ENCODE measurements at places on chromosomes 13 and 19.

GRCh38 chr19:46919324-46919723, 58.5 kb downstream of the ARHGAP35 start:
- no peak for DNase-seq

- DNase-seq = no peak
These were observed 35.0 kb downstream of the ATP11A start for GRCh38 chr13:112724788-112725345.

GRCh38 chr19:6443986-6444385, 10.4 kb upstream of the SLC25A41 start:
- no peak for DNase-seq

DNA sequence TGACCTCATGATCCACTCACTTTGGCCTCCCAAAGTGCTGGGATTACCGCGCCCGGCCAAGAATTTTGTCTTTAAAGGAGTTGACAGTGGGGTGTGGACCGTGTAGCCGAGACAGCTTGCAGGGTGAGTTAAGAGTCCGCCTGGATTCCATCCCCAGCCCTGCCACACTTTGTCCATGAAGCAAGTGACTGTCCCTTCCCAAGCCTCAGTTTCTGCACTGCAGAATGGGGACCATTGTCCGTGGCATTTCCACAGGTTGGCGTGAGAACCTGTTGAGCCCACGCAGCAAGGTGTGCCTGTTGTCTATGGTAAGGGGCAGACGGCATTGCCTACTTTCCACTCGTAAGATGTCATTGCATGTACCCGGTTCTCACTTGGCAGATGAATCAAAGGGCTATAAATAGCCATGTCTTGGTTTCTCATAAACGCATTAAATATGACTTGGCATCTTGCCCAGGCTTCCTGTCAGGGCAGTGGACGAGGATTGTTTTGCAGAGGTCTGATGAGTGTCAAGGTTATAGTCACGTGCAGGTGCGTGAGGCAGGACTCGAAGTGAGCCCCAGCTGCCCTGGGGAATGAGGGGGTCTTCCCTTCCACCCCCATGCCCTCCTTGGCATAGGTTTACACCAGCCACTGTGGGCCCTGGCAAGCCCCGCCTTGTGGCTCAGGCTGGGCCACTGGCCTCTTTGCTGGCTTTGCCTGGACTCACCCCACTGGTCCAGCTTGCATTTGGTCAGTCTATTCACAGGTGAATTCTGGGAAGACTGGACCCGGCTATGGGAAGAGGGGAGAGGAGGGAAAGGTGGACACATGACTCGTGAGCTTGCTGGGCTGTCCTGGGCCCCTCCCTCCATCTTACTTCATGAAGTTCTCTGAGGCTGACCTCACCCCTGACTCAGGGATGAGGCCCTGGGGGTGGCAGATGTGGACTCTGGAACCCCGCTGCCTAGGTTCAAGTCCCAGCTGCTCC, 14.6 kb downstream of the FAM187B start:
- DNase-seq = peak; percentile 44

GRCh38 chr19:11265785-11266236, 3.5 kb upstream of the DOCK6 start:
- DNase-seq = no peak

GRCh38 chr19:13050274-13050673, 52.4 kb downstream of the LYL1 start:
- DNase-seq = no peak

DNA sequence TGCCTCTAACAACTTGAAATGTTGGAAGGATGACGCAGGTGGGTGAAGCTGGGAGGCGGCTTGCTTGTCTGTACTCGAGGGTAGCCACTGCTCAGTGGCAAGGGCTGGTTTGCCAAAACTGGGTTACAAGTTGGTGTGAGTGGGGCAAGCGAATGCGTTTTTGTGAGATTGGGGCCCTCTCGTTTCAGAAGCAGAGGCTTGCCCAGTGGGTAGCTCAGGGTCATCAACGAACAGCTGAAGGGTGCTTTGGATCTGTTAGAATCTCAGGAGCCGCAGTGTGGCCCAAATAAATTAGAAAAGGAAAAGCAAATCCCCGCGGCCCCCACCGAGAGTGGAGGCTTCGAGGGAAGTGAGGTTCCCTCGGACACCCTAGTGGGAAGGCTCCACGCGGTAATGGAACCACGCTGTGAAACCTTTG, 7.3 kb downstream of the ATP4B start:
- DNase-seq = no peak

GRCh38 chr13:92972751-92973150, 253.9 kb upstream of the GPC6 start:
- DNase-seq = no peak

- DNase-seq = no peak
These were observed 3.0 kb downstream of the MIER2 start for GRCh38 chr19:341386-342127.

- no peak for DNase-seq
These were observed 133.0 kb upstream of the TRPC4 start for GRCh38 chr13:38002606-38003005.

DNA sequence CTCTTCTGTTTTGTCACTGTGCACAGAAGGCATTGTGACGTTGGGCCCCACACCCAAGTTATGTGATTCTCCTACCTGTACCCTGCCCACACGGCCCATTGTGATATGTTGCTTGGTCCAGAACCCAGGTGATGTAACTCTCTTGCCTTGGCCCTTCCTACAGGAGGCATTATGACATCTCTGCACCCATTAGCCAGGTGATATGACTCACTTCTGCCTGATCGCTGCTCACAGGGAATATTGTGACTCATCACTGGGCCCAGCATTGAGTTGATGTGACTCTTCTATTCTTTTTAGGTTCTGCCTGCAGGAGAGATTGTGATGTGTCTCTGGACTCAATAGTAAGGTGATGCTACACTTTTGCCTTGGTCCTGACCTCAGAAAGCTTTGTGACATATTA, 65.4 kb upstream of the ZNF91 start:
- DNase-seq = no peak

GRCh38 chr13:21670883-21671619, at the start of gene FGF9:
Gene FGF9, plus strand, starts transcription at chr13:21671073. Its CDS starts 840 bp downstream, at chr13:21671913.
- peak; percentile 74 for DNase-seq

DNA sequence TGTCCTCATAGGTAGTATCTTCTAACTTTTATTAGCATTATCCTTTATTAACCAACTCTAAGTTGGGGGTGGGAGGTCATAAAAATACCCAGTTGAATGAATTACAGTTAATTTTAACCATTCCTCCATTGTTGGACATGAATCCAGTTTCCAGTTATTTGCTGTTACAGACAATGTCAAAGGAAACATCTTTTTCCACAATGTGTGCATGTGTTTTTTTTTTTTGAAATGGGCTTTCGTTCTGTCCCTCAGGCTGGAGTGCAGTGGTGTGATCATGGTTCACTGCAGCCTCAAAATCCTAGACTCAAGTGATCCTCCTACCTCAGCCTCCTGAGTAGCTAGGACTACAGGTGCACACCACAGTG, 32.0 kb downstream of the KLF5 start:
- no peak for DNase-seq

- no peak for DNase-seq
These were observed 534.7 kb downstream of the KLF12 start for GRCh38 chr13:73599232-73600128.

DNA sequence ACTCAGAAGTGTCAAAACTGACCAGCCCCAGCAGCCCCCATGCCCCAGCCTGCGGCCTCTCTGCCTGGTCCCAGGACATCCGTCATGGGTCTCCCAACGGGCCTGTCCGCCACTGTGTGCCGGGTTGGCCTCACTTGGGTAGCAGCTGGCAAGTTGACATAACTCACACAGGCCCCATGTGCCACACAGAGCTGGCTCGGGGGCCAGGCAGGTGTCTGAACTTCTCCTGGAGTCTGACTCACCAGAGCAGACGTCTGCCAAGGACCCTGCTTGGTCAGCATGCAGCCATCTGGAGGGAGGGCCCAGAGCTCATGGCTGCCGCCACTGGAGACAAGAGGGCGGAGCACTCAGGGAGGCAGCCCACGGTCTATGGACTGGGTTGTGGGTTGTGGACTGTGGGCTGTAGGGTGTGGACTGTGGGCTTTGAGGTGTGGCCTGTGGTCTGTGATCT, 32.0 kb upstream of the TMEM255B start:
- no peak for DNase-seq

DNA sequence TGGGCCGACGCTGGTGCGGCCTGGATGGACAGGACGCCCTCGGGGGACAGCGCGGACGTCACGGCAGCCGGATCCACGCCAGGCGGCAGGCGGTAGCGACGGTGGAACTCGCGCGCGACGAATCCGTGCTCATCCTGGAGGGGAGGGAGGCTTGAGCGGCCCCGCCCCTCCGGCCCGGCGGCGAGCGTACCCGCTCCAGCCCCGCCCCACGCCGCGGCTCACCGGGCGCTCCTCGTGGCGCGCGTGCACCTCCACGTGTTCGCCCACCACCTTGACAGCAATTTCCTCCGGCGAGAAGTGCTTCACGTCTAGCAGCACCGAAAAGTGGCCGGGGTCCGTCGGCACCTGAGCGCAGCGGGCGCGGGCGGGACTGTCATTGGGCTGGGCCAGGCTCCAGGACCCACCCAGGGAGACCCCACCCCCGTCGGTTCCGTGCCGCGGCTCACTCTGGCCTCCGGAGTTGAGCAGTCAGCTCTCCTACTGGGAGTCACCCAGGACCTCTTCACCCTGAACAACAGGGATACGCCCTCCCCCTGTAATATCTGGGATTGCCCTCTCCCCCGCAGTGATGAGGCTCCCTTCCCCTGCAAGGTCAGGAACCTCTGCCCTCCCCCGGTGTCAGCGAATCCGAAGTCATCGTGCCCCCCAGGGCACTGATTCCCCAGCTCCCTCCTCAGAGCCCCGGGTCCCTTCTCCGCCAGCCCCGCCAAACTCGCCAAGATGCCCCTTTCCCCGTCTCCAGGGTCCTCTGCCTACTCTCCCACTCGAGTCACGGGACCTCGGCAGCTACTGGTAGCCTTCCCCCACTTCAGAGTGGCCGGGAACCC, 1.1 kb downstream of the HSPB6 start:
- DNase-seq = no peak

- DNase-seq = no peak
These were observed 53.6 kb downstream of the GADD45B start for GRCh38 chr19:2529473-2529918.

- no peak for DNase-seq
These were observed 48.6 kb upstream of the UBE2L5 start for GRCh38 chr13:30373727-30374126.

GRCh38 chr13:36432106-36432544, at the start of gene CCNA1:
Gene CCNA1, plus strand, starts transcription at chr13:36432495. Its CDS starts 562 bp downstream, at chr13:36433057.
- no peak for DNase-seq

DNA sequence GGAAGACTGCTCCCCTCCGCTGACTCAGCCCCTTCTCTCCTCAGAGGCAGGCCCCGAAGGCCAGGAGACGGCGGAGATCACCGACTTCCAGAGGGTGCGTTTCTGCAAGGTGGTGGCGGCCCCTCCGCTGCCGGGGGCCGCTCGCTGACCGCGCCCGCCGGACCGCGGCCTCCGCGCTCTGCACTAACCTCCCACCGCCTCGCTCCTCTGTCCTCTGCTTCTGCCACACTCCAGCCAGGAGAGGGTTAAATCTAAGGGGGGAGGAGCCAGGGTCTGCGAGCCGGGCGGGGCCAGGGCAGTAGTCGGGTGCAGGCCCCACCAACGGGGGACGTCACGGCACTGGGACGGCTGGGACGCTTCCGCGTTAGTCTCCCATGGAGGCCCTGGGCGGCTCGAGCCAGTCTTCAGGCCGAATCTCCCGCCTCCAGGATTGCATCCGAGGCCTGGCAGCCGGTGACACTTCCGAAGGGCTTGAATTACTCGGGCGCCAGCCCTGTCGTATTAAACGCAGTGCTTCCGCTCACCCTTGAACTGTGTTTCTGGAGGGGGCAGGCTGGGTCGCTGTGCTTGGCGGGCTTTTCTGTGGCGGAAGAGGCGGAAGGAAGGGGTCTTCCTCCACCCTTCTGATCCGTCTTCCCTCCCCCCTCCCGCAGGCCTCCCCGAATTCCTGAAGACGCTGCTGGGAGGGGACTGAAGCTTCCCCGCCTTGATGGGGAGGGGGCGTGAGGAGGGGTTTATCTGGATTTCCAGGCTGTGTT, 1.2 kb upstream of the INAFM1 start:
- DNase-seq = peak; percentile 65

GRCh38 chr19:12872941-12873890, 8.0 kb downstream of the DNASE2 start:
- no peak for DNase-seq

- DNase-seq = no peak
These were observed 6.3 kb downstream of the SMIM24 start for GRCh38 chr19:3474010-3474409.

DNA sequence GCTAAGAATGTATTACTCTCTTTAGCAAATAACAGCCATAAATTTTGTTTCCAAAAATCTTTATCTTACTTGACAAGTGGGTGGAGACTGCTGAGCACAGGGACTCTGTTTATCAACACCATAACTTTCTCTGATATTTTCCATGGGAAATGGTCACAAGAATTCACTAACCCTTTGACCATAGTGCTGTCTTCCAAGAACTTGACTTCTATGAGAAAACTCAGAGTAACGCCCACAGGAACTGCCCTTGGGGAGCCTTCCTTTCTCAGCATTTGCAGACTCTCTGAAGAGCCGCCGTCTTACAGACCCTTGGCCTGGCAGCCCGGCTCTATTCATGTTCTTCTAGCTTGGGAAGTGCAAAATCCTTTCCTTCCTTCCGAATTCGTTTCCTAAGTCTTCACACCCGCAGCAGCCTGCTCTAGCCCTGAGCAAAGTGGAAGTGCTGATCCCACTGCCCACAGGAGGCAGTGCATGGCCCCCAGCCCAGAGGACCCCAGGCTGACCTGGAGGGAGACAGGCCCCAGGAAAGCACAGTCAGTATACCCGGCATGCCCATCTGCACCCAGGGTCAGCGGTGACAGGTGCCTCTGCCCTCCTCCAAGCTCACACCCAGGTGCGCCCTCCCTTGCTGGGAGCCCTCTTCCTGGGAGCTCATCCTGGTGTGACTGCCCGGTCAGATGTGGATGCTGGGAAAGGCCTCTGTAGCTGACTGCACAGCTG, 10.2 kb downstream of the GAS6 start:
- no peak for DNase-seq

GRCh38 chr19:16673231-16673630, 12.3 kb downstream of the TMEM38A start:
- DNase-seq = peak; percentile 22

GRCh38 chr19:33251076-33251475, 25.4 kb upstream of the SLC7A10 start:
- DNase-seq = no peak

- DNase-seq = no peak
These were observed 844 bp upstream of the RFX1 start for GRCh38 chr19:14006766-14007562.

DNA sequence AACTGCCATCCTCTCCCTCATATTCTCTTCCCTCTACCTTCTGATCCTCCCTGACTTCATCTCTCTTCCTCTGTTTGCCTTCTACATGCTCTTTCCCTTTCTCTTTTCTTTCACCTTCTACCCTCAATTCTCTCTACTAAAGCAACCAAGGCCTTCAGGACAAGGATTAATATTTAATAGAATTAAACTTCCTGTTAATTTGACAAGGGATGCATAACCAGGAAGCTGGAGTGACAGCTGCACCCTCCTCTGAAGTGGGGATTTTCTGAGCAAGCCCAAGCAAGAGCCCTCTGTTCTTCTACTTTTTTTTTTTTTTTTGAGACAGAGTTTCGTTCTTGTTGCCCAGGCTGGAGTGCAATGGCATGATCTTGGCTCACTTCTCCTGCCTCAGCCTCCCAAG, 63.4 kb upstream of the MED4 start:
- DNase-seq = peak; percentile 9
